Parietal lobe (tissue), 2 donors: ENCODE measurements at places on chromosomes 7 and 10. TPM values are rescaled to one million over a fixed set of nuclear protein-coding genes. Genes with fewer than 3 reads are reported as not detected.

The EVX1 gene
- total RNA-seq: not detected

The HOXA4 gene
- total RNA-seq: not detected

The ATOH7 gene
- total RNA-seq: 0.94 TPM

The CYP26A1 gene
- total RNA-seq: 11.6 TPM

The GPR158 gene
- total RNA-seq: 7.8 TPM

The PRKG1 gene
- 27.2 TPM for total RNA-seq

The CPN1 gene
- total RNA-seq: not detected

The CCSER2 gene
- 110 TPM for total RNA-seq

The PCLO gene
- total RNA-seq: 138 TPM

The KEL gene
- 3.8 TPM for total RNA-seq

The TAS2R5 gene
- 13.5 TPM for total RNA-seq
